ENCODE measurements at places on chromosomes 16 and 17.

DNA sequence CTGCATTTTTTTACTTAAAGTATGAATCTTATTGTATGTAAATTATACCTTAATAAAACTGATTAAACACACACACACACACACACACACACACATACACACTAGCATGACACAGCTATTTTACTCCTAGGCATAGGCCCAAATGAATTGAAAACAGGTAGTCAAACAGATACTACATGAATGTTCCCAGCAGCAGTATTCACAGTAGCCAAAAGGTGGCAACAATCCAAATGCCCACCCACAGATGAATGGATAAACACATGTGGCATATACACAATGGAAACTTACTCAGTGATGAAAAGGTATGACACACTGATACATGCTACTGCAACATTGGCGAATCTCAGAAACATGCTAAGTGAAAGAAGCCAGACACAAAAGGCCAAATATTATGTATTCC is 223.5 kb downstream of the CYB561 start:
- no peak for DNase-seq

- DNase-seq = no peak
Measured at GRCh38 chr16:80875616-80876015, 71.2 kb upstream of the CDYL2 start.

GRCh38 chr16:84314814-84315213 is 20.1 kb downstream of the WFDC1 start:
- DNase-seq = no peak

- DNase-seq = no peak
Measured at GRCh38 chr17:19372439-19372838, 5.9 kb upstream of the MAPK7 start.

GRCh38 chr16:57123216-57123973 is 31.0 kb downstream of the CPNE2 start:
- DNase-seq = no peak

DNA sequence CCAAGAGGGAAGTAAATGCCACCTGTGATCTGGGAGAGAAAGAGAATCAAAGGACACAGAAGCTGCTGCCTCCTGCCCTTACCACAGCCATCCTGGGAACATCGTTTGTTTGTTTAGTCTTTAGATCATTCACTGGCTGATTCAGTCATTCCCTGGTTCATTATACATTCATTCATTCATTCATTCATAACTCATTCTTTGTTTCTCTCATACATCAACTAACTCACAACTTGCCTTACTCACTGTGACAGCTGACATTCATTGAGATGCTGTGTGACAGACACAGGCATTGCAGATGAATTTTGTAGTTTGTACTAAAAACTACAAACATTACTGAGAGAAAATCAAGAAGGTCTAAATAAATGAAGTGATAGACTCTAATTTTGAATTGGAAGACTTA is 291.0 kb upstream of the TNRC6C start:
- DNase-seq = no peak

- peak; percentile 80 for DNase-seq
Measured at GRCh38 chr16:84526794-84527531, 22.5 kb upstream of the MEAK7 start.

- no peak for DNase-seq
Measured at GRCh38 chr16:54418903-54419302, 132.3 kb upstream of the IRX3 start.

- DNase-seq = peak; percentile 69
Measured at GRCh38 chr17:57286399-57287105, 30.2 kb downstream of the MSI2 start.

DNA sequence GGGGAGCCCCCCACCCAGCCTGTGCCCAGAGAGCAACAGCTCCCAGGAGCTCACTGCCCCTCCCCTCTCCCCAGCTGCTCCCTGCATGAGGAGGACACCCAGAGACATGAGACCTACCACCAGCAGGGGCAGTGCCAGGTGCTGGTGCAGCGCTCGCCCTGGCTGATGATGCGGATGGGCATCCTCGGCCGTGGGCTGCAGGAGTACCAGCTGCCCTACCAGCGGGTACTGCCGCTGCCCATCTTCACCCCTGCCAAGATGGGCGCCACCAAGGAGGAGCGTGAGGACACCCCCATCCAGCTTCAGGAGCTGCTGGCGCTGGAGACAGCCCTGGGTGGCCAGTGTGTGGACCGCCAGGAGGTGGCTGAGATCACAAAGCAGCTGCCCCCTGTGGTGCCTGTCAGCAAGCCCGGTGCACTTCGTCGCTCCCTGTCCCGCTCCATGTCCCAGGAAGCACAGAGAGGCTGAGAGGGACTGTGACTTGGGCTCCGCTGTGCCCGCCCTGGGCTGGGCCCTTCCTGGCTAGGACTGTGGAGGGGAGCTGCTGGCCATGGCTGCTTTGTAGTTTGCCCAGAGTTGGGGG is 584 bp downstream of the TCAP start:
- DNase-seq = peak; percentile 60

DNA sequence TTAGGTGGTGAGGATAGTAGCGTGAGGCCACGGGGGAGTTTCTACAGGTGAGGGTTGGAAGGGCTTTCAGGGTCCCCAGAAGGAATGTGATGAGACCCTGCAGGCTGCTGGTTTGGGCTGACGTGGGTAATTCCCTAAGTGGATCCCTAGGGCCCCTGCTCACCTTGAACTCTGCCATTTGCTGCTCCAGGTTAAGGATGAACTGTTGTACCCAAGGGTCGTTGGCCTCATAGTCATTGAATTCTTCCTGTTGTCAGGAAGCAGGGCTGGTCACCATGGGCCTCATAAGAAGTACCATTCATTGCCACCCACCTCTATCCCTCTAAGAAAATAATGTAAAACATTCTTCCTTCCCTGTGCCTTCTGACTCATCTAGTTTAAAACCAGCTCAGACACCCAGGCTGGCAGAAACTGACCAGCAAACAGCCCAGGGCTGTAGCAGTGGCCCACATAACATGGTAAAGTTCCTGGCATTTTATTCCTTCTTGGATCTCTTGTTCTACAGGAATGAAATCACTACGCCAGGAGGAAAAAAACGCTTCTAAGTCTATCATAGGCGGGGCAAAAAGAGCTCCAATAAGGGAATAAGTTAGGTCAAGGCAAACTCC is 27.6 kb downstream of the FCSK start:
- no peak for DNase-seq

- DNase-seq = no peak
Measured at GRCh38 chr16:9661336-9662017, 520.8 kb downstream of the GRIN2A start.

GRCh38 chr17:65418622-65419021 is 142.8 kb downstream of the AXIN2 start:
- no peak for DNase-seq

Measured in neural progenitor cell (in vitro differentiated cells).